ENCODE measurements at places on chromosomes 6 and 20.

DNA sequence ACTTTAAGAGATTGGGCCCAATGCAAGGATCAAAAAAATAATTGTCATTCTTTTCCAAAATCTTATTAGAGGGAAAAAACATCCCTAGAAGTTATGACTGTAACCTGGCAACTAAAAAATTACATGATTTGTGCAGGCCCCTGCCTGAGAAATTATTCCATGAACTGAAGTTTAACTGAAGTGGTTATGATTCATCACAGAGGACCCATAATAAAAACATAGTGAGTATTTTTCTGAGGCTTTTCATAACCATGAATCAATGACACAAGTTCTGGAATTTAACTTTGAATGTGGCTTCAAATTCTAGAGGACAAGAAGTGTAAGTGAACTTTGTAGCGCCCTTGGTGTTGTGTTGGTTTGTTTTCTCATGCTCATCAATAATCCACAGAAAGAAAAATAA is 31.1 kb upstream of the CARMIL1 start:
- DNase-seq, result no peak

DNA sequence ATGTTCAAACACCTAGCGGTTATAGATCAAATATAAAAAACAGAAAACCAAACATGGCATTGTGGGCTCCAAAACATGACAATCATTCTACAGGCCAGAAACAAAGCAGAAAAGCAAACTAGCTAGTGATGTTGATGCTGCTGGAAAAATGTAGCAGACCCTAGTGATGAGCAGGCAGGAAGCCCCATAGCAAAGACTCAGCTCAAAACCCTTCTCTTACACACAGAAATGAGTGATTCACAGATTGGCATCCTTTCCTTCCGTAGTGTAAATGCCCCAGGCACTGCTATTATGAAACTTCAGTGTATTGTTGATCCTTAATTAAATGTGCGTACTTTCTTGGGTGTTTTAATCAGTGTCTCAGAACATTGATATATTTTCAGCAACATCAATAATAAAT is 425.1 kb downstream of the UTRN start:
- DNase-seq, result peak; percentile 87

DNA sequence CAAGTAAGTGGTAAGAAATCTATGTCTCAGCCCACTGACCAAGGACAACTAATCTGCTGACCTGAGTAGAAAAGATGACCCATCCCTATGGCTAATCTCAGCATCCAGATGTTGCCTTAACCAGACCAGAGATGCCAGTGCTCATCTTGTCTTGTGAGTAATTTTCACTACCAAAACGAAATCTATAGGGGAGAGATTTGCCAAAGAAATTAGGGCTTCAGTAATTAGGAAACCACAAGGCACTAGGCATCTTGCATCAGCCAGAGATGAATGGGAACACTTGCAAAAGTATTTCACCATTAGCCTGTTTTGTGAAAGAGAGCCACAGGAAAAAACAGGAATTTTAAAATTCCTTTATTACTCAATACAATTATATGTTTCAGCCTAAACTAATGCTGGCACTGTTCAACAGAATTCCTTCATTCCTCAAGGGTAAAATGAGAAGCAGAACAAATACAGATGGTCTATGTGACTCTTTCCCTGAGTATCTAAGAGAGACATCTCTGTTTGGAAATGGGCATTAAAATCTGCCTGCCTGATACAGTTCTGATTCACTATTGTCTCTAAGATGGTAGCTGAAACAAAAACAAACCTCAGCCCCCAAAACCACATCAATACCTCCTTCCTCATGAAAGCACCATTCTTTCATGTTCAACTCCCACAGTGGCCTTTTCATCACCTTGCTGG is 87.8 kb downstream of the GMDS start:
- peak; percentile 68 for DNase-seq

DNA sequence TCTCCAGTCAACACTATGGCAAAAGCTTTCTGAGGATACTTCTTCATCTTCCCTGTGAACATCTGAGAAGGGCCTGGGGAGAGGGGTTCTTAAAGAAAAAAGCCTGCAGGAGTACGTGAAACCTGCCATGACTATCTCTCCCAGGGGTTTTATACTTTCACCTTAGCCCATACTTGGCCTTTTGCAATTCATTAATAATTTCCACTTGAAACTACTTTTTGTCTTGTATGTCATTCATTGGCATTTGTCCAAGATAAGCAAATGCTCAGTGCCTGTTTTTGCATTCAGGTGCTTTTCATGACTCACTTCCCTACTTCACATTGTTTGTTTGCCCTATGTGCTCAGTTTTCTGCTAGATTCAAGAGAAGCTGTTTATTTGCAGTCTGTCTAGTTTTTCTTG is 580.3 kb upstream of the GJE1 start:
- no peak for DNase-seq

GRCh38 chr6:165574220-165575157 is 88.6 kb downstream of the PDE10A start:
- DNase-seq, result no peak

GRCh38 chr6:166595949-166596348 is 9.5 kb upstream of the RAMACL start:
- DNase-seq, result no peak

DNA sequence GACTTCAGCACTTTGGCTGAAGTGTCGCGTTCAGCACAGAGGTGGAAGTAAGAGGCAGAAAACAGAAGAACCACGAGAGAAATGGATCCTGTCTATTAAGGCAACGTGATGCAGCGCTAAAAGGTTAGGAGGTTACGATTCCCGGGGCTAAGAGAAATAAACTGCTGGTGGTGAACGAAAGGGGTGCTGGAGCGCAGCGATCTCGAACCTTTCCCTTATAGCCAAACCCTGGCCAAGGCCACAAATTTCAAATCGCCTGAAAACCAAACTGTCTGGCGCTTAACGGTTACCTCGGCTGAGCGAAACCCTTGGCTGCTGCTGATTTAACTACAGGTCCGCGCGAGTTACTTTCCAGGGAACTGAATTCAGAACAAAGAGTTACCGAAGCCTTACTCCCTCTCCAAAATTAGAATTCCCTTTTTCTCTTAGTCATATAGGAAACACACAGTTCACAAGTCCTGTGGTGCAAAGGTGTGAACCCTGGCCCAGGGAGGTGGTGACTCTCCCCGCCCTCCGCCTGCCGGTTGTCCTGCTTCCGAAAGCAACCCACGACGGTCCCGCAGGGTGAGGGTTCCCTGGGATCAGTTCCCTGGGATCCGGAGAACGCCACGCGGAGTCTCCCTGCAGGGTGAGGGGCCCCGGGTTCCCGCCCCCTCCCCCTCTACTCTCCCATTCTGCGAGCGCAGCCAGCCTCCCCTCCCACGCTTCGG is 1.3 kb upstream of the SLC35D3 start:
- DNase-seq, result no peak

DNA sequence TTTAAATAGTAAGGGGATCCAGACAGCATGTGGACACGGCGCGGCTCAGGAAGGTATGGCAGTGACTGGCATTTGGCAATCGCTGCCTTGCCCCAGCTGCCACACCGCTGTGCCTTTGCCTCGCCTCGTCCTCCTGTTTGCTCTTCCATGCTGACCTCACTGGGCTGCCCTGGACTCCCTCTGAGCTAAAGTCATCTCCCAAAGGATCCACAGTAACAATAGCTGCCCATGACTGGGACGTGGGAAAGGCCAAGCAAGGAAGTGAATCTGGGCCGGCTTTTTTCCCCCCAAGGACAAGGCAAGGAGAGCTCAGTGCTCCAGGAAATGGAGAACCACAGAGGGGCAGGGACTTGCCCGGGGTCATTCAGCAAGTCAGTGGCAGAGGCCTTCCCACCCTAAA is 48.1 kb downstream of the JPH2 start:
- DNase-seq, result no peak

- no peak for DNase-seq
Measured at GRCh38 chr6:31352683-31353383, 4.1 kb downstream of the HLA-B start.

DNA sequence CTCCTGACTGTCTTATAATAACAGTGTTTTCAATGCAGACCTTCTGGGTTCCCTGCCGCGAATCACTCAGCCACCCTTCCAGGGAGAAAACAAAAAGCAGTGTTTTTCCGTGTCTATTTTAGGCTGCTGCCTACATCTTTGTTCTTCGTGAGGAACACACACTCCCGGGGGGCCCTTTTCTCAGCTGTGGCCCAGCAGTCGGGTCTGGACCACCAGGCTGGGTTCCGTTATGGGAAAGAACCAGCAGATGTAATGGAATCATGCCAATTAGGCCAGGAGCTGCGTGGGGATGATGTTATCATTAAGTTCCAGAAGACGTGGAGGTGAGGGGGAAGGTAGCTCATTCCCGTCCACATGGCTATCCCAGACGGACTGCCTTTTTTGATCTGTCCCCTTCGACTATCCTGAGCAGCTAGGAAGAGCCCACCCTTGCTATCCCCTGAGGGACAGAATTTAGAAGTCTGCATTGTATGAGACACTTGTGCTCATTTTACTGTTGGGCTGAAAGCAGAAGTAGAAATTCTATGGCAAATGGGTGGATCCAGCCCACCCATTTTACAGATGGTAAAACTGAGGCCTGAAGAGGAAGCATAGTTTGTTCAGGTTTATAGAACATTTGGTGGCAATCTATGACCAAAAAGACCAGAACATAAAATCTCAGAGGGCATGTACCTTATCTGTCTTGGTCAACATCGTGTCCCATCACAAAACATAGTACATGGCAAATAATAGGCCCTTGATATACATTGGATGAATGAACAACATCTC is 54.5 kb downstream of the KCNB1 start:
- no peak for DNase-seq

- no peak for DNase-seq
Measured at GRCh38 chr6:35603326-35604202, 85.2 kb downstream of the FKBP5 start.

- no peak for DNase-seq
Measured at GRCh38 chr6:127332383-127332961, 10.9 kb downstream of the ECHDC1 start.

GRCh38 chr20:1345030-1345755 is 16.3 kb upstream of the SDCBP2 start:
- DNase-seq, result no peak

- DNase-seq, result no peak
Measured at GRCh38 chr20:57450419-57450818, 59.2 kb downstream of the RBM38 start.

DNA sequence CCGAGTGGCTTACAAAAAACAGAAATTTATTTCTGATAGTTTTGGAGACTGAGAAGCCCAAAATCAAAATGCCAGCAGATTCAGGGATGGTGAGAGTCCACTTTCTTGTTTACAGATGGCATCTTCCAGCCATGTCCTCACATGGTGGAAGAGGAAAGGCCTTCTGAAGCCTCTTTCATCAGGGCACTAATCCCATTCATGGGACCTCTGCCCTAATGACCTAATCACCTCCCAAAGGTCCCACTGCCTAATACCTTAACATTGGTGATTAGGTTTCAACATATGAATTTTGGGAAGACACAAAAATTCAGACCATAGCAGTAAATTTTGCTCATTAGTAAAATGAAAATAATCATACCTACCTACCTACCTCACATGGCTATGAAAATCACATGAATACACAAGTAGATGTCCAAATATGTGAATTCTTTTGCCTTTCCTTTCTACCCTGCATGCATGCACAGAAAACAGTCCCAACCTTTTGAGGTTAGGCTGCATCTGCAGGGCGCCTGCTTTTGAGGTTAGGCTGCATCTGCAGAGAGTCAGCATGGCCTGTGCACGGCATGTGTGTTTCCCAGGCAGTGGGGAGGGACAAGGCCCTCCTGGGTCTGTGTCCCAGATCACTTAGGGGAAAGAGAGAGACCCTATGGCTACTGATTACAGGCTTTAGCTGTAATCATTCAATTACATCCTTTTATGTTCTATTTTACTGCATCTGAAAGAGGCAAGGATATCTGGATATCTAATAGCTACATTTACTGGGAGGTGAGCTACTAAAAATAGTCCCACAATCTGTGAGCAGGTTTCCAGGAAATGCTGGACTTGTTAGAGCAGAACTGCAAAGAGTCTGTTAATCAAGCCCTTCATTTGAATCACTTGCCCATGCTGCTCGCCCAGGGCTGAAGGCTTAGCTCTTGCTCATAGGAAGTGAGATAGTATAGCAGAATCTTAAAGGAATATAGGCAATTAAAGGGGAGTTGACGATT is 497.7 kb upstream of the MARCKS start:
- peak; percentile 59 for DNase-seq

DNA sequence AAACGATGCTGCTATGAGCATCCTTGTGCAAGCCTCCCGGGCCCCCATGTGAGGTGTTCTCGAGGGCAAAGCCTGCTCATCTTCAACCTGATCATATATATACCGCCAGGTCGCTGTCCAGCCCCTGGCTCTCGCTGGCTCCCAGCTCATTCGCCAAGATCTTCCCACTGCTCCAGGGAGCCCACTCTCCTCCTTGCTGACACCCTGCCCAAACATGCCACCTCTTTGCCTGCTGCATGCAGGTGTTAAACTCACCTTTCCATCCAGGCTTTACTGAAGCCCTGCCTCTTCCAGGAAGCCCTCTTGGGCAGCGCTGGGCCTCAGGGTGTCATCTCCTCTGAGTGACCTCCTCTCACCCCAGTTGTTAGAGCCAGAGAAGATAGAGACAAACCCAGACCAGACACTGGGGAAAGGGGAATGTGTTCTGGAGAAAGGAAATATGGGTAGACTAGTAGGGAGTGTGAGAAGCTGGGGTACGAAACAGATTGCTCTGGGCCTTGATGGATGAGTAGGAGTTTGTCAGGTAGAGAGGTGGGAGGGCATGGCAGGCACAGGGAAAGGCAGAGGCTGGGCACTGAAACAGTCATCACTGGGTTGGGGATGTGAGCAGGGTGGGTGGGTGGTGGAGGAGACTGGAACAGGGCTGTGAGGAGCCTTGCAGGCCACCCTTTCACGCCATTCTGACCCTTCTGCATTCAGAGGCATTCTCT is 1.2 kb upstream of the DLGAP4 start:
- no peak for DNase-seq

DNA sequence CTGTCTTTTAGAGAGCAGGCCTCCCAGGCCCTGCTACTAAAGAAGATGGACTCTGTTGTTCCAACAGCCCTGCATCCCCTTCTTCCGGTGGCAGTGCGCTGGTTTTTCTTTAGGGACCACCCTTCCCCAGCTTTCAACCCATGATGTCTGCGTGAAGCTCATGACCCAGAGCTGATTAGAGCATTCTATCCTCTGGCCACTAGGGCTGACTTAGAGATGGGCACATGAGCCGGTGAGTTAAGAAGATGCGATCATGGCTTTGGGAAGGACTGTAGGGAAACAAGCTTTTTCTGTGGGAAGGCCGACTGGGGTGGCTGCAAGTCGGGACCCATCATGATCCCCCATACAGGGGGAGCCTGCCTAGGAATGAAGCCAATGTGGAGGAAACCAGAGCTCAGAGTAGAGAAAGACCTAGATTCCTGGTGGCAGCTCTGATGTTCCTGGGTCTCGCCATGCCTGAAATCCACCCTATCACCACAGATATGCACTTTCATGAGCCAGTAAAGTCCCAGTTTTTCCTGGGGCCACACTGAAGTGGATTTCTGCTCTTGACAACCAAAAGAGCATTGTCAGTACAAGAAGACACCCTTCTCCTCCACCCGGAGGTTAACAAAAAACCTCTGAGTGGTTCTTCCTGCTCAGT is 29.1 kb upstream of the STX16 start:
- DNase-seq, result no peak

DNA sequence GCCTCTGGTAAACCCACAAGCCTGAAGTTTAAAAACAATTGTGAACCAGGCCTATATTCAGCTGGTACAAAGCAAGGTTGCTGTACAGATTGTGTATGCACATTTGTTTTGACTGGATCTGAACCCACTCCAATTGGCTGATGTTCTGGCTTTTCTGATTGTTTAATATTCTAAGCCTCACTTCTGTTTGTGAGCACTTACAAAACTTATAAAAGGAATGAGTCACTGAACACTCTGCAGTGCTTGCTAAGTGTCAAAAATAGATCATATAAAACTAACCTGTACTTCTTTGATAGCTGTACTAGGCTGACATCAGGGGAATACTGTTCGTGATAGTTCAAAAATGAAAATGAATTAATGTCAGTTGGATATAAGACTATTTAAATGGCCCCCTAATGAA is 12.1 kb downstream of the COL21A1 start:
- DNase-seq, result no peak

All from foreskin melanocyte (primary cell).